ENCODE measurements at places on chromosomes 1 and 21.

DNA sequence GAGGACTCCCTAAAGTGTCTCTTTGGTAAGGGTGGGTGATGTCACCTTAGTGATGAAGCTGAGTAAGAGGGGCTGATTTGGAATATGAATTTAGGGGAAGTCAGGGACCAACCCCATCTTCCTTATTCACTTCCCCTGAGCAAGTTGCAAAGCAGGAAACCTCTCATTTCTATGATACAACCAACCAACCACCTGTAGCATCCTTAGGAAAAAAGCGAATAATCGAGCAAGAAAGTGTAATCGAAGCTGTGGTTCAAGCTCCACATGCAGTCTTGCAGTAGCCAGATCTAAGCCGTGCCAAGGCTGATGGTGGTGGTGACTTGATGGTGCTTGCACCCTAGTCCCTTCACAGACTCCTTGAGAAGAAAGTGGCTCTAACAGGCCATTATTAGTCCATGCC lies 3.2 kb downstream of the TEX35 start:
- no peak for DNase-seq

DNA sequence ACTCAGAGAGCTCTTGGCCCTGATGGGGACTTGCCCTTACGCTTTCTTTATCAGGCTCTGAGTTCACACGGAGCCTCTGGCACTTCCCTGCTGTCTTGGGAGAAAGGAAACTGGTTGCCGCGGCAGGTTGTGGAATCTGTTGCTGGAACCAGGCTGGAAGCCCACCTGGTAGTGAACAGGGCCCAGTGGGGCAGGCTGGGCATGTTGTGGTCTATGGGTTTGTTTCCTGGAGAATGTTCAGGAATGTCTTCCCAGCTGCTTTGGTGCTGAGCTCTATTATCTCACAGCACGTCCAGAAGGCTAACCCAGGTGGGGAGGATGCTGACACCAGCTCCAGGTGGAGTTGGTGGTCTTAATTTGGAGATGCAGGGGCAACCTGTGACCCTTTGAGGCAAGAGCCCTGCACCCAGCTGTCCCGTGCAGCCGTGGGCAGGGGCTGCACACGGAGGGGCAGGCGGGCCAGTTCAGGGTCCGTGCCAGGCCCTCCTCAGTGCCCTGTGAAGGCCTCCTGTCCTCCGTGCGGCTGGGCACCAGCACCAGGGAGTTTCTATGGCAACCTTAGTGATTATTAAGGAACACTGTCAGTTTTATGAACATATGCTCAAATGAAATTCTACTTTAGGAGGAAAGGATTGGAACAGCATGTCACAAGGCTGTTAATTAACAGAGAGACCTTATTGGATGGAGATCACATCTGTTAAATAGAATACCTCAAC lies 33.3 kb upstream of the TDRD10 start:
- no peak for DNase-seq

DNA sequence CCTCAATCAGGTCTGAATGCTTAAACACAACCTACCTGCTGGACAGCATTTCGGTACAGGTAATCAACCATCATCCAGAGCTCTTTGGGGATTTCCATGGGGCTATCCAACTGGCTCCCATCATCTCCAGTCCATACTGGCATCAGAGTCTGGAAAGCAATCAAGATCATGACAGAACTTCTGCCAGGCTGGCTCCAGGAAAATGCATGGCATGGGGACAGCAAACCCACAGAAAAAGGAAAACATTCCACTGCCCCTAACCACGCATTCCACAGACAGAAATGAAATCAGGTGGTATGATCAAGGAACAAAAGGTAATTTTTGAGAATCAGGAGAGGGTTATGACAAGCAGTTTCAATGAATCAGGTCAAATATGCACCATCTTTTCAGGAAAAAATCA lies 9.1 kb upstream of the MTF1 start:
- DNase-seq = no peak

- peak; percentile 25 for DNase-seq
These were observed 59.7 kb upstream of the TIAM1 start for GRCh38 chr21:31403596-31404333.

DNA sequence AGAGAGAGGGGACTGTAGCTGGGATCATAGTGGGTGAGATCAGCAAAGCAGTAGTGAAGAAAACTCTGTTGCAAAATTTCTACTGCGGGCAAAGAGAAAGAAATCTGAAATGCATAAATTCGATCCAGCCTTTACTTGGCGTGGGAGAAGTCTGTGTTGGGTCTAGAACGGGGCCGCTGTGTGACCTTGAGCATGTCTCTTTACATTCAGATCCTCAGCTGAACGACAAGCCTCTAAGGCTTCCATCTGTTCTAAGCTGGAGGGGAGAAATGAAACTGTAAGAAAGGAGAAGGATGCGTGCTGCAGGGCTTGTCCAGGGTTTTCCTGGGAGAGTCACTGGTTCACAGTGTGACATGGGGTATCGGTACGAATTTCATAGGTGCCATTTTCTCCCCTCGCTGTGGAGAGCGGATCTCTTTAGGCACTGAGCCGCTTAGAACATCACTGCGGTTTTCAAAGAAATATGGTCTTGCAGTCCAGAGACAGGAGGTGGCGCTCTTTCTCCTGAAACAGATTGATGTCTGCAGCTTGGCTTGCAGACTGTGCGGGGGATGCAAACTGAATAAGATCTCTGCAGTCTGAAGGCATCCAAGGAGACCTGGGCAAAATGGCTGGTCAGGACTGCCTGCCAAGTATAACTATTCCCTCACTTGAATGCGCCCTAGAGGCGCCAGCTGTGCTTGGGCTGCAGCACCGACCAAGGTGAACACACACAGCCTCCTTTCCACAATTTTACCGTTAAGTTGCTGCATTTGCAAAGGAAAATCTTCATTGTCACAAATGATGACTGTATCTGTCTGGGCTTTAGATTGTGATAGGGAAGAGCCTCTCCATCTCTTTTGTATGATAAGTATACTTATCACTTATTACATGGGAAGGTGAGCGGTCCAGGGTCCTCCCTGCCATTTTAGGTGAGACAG lies 104.1 kb downstream of the XCL2 start:
- DNase-seq = peak; percentile 80

GRCh38 chr21:19908390-19908789 lies 1089.8 kb upstream of the NCAM2 start:
- no peak for DNase-seq

DNA sequence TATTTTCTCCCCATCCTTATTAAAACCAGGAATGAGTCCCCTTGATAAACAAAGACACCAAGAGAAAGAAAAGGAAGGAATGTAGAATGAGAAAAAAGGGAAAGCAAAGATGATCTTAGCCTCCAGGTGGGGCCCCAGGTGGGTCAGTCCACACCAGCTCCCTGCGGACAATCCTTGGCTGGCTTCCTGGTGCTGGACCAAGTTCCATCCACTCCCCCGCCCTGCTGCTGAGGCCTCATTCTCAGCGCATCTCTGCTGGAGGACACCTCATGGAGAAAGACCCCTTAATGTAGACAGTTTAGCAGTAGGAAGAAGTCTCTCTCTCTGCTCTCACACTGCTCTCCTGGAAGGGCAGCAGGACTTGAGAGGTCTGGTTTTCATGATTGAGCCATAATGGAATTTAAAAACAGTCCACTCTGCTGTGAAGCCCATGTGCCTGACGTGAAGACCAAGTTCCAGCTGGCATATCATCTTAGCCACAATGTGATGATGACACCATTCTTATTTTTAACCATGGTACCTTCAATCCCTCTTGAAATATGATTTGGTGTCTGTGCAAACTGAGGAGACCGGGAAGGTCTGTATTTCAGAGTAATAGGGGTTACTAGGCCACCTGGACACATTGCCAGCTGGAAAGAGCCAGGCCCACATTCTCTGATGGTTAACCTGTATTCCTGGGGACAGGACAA lies 83.1 kb downstream of the WLS start:
- no peak for DNase-seq

Measured in erythroblast (primary cell).